ENCODE measurements at places on chromosomes 1 and 21.
A peak's percentile ranks its signal among the peaks of the same experiment; 100 is the strongest.

GRCh38 chr1:45051005-45051772 lies 39.1 kb downstream of the UROD start:
- DNase-seq: no peak

GRCh38 chr1:57464756-57465155 lies 40.9 kb upstream of the DAB1 start:
- DNase-seq: no peak

GRCh38 chr1:98184856-98185255 lies 264.0 kb upstream of the DPYD start:
- DNase-seq: no peak

DNA sequence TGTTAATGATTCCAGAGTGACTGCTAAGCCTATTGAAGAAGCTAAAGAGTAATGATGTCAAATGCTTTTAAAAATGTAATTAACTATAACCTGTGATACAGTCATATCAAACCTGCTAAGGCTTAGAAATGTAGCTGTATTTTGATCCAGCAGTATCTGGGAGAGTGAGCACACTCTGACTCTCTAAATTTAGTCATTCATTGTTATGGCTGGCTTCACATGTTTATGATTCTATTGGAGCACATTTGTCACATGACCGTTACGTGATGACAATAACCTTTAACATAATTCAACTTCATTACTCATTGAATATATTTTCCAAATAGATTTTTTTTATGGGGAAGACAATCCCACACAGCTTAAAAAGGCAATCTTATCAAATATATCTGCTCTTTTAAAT lies 587.1 kb downstream of the LMO4 start:
- DNase-seq: no peak

GRCh38 chr1:32361674-32362473 lies 411 bp downstream of the FAM229A start:
- DNase-seq: no peak

DNA sequence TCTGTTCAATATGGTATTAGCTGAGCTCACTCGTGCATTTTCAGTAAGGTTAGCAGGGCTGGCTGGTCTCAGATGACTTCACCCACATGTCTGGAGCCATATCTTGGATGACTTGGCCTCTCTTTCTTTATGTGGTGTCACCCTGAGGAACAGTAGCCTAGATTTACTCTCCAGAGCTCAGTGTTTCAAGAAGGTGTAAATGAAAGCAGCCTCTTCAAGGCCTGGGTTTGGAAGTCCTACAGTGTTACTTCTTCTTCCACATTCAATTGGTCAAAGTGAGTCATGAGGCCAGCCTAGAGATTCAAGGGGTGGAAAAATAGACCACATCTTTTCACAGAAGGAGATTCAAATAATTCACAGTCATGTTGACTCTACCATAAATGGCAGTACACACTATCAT lies 12.2 kb downstream of the VCAM1 start:
- no peak for DNase-seq

DNA sequence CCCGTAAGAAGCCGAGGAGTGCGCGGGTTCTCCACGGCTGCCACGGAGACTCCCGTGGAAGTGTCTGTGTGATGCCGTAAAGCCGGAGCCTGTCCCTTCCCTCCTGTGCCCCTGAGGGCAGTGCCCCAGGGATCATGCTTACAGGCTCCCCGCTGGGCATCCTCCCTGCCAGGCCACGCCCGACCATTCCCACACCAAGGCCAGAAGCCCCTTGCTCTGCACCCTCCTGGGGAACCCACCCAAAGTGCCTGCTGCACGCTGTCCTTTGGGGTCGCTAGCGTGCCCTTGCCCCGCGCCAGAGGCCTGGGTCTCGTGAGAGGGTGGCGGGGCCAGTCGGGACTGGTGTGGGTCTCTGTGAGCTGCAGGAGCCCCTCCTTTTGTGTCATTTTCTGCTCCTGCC lies 228.5 kb upstream of the C1orf174 start:
- no peak for DNase-seq

GRCh38 chr1:119510046-119510445 lies 3.0 kb downstream of the HSD3B1 start:
- DNase-seq: no peak

- DNase-seq: no peak
These were observed 20.9 kb downstream of the RCAN1 start for GRCh38 chr21:34593954-34594531.

DNA sequence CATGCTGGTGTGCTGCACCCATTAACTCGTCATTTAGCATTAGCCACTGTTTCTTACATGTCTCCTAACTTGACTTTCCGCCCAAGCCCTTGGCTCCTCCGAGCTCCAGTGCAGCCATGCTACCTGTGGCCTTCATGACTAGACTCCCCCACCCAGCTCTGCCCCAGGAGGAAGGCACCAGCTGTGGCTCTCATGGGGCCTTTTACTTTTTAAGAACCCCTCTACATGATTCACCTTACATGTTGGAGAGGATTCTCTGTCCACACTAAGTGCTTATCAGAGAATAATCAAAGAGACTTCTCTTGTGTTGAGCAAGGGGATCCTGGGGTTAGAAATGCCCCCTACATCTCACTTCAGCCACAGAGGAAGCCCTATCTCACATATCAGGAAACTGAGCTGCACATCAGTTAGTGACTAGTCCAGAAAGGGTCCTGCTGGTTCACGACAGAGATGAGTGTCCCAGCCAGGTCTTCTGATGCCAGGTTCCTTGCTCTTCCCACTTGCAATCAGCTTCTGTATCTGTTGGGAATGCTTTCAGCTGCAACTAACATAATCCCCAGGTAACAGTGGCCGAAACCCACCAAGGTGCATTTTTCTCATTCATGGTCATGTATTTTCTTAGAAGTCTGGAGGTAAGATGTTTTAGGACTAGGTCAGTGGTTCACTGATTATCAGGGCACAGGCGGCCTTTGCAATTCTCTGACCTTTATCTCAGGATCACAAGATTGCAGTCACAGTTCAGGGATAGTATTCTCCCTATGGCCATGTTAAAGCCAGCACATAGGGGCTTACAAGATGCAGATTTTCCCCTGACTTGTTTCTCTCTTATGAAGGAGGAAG lies 45.9 kb downstream of the KLHDC7A start:
- no peak for DNase-seq

DNA sequence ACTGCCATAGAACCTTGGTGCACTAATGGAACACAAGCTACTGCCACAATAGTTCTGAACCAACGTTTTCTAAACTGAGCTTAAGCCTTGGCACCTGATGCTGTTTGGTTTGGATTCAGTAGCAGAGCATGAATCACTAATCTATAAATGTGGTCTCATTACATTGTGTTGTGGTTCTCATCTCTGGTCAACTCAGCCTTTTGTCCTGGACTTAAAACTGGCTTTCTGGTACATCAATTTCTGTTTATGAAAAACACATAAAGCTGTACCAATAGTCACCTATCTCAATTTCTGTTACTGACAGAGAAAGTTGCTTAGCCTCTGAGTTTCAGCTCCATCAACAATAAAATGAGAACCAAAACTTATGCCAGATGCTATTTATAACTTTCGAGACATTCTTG lies 197.5 kb upstream of the KIAA0040 start:
- no peak for DNase-seq

DNA sequence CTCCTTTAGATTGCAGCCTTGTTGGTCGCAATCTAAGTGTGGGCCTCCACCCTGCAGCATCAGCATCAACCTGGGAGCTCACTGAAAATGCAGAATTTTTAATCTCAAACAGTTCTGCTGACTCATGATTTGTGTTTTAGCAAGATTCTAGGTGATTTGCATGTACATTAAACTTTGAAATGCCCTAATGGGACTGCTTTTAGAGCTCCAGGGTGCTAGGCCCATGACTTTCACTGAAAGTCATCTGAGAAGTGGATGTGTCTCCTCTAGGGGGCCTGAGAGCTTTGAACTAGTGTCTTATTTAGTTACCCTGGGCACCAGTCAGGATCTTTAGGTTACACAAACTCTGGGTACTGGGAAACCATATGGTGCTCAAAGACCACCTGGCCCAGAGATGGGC lies 9.0 kb downstream of the TRIM67 start:
- DNase-seq: no peak

GRCh38 chr1:180470031-180470430 lies 32.3 kb downstream of the ACBD6 start:
- no peak for DNase-seq

DNA sequence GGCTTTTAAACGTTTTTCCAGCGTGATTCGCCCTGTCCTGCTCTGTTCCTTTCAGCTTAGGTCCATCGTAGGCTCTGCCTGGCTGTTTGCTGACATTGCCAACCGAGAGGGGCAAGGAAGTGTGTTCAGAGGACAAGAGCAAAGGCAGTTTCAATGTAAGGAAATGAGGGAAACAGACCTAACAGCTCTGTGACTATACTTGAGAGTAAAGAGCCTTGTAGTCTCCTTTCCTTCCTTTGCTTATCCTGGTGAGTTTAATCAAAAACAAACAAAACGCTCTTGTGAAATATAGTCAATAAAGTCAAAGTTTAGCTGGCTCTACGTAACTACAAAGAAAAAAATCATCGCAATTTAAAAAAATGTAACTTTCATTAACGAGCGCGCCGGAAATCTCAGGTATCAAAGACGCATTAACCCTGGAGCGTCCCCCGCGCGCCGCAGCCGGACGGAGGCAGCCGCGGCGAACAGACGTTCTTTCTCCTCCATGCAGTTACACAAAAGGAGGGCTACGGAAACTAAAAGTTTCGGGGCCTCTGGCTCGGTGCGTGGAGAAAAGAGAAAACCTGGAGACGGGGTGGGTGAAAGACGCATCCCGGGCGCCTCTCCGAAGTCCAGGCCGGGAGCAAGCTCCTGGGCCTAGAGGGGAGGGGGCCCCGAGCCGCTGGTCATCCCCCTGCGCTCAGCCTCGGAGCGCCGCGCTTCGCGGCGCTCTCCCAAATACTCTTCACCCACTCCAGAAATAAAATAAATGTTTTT lies 617 bp upstream of the ADGRL2 start:
- DNase-seq: no peak

DNA sequence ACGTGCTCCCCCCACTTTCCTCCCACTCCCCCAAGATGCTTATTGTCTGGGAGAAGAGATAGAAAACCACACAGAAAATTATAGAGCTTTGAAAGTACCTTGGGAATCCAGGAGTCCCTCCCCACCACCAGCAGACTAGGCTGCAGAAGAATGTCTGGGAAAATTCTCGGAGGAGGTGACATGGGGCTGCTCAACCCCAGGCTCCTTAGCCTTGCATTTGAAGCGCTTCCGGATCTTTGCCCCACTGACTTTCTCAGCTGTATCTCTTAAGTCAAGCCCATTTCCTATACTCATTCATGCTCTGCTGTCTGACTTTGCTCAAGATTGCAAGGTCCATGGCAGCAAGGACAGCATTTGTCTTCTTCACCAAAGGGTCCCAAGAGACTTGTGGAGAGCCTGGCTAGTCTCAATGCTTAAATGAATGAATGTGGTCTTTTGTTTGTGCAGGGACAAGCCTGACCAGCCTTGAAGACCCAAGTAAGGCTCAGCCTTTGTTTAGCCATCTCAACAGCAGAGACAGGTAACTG lies 38.0 kb downstream of the DNTTIP2 start:
- no peak for DNase-seq

DNA sequence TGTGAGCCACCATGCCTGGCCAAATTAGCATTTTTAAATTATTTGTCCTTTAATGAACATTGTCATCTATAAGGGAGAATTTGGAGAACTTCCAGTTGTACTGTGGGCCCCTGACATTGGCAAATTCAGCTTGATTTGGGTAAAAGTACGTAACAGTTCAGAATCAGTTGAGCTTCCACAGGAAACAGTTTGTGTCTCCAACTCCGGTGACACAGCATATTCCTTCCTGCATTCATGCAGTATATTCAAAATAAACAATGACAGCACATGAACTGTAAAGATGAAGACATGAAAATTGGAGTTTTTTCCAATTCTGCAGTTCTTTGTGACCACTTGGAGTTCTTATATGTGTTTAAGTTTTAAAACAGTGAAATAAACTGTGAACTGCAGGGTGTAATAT lies 28.2 kb downstream of the RNF220 start:
- DNase-seq: peak; percentile 89

DNA sequence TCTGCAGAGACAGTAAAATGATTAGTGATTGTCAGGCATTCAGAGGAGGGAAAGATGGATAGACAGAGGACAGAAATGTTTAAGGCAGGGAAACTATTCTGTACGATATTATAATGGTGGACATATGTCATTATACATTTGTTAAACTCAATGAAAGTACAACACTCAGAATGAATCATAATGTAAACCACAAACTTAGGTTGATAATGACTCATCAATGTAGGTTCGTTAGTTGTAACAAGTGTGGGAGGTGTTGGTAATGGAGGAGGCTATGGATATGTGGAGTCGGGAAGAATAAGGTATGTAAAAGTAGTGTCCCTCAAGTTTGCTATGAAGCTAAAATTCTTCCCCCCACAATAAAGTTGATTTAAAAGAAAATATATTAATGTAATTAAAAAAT lies 455.0 kb downstream of the BRINP3 start:
- DNase-seq: no peak

GRCh38 chr21:36260030-36260787 lies 59.8 kb upstream of the MORC3 start:
- peak; percentile 85 for DNase-seq

DNA sequence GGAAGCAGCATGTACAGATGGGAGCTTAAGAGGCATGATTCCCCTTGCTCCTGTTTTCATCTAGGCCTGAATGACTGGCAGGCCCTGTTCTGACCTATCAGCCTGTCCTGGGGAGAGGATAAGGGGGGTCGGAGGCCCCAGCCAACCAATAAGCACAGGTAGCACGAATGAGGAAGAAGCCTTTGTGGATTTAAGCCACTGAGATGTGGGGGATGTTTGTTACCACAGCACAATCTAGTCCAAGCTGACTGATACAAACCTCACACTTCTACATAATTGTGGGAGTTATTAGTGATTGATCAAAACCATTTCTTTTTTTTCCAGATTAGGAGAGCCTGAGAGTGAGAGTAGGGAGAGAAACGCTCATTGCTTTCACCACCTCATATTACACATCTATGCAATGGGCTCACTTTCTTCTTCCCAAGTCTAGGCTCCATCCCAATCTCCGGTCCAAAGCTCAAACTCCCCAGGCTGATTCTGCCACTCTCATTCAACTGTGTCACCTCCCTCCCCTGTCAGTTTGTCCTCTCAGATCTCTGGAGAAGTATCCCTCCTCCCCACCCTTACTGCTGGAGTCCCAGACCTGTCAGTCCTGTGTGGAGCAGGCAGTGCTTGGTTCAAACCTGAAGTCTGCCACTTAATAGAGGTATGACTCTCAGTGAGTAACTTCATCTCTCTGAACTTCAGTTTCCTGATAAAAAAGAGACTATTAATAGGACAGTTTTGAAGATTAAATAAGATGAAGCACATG lies 220.5 kb downstream of the PTPRU start:
- DNase-seq: no peak

GRCh38 chr1:94183197-94183815 lies 54.1 kb downstream of the ARHGAP29 start:
- no peak for DNase-seq

All from bone marrow (tissue), 2 donors.